ENCODE measurements at places on chromosomes 16 and 17.

DNA sequence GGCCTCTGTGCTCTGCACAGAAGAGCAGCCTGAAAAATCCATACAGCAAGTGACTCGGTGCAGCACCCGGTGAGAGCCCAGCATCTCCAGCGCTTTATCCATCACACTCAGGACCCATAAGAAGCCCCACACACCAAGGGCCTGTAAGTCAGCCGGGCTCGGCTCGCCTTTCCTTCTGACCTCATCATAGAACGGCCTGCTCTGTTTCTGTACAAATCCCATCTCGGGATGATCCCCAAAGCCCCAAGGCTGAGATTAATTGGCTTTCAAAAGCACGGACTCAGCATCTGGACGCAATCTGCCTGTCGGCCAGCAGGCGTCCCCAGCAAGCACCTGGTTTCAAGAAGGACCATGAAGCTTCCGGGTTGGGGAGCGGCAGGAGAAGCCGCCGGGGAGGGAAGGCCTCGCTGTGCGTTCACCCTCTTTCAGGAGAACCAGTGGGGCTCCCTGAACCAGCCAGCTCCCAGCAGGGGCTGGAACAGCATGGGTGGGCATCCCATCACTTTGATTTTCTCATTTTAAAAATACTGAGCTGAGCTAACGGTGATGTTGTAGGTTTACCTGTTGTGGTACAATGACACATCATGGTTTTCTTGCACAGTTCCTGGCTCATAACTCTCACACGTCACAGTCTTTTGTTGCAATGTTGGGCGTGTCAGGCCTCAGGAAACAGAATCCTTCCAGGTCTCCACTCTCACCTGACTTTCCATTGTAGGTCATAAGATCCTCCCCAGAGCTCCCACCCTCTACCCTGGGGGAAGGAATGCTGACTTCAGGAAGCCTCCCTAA lies 6.7 kb downstream of the CCDC57 start:
- peak; percentile 81 for DNase-seq

DNA sequence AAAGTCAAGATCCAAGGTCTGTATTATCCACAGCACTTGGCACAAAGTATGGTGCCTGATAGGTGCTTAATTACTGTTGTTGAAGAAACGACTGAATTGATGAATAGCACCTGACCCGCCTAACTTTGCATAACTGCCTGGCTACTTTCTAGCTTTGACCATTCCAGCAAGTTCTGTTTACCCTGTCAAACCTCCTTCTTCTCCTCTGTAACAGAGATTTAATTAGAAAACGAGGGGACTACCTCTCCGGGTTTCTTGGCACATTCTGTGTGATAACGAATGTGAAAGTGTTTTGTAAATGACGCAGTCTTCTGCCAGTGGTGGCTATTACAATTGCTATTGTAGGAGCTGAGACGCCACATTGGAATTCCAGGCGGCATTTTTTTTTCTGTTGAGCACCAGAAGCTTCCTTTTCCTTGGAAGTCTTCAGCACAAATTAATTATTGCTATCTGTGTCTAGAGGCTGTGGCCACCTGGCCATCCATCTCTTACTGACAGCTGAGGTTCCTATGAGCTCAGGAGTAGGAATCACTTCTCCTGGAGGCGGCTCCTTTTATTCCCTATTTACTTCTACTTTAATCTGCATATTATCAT lies 522.9 kb downstream of the HS3ST4 start:
- no peak for DNase-seq

- no peak for DNase-seq
Observed at GRCh38 chr17:80948019-80948975, 43.3 kb upstream of the CHMP6 start.

DNA sequence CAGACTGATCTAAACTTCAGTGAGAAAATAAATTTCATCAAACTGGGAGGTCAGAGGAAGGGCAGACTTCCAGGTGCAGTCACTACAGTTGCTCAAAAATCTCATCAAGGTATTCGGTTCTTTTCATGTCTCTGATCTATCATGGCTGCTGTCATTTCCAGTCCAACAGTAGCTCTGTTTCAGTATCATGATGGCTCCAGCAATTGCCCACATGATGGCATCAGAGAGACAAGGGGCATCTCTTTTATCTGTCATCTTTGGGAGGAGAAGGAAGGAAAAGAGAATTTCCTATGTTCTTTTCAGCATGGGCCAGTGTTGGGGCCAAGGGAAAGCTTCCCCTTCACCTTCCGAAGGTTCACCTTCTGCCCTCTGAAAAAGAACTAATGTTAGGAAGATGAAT lies 504.9 kb upstream of the HSBP1 start:
- DNase-seq: no peak

DNA sequence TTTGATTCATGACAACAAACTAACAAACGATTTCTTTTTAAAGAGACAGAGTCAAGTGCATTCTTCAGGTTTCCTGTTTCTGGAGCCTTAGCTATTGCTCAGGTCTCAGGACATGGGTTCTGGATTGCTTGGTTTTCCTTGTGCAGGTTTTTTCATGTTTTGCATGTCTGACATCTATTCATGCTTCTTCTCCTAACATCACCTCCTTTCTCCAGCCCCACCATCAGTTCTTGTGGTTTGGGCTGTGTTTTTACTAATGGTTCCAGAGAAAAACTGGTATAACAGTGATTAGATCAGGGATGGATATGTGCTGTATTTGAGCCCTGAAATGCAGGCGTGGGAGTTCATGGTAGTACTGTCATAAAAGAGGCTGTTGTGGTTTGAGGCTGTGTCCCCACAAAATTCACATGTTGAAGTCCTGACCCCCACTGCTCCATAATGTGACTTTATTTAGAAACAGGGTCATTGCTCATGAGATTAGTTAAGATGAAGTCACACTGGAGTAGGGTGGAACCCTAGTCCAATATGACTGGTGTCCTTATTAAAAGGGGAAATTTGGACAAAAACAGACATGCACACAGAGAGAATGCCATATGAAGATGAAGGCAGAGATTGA lies 67.9 kb downstream of the IRX6 start:
- no peak for DNase-seq

GRCh38 chr17:72150632-72151460 lies 30.0 kb downstream of the SOX9 start:
- DNase-seq: no peak

Data from KG1 (cell line).